Activated CD8-positive, alpha-beta memory T cell treated with anti-CD3 and anti-CD28 coated beads, Interleukin-2, amount 10 ng/mL, durations not matched to agents 7 days and 5 days (primary cell): ENCODE measurements at places on chromosomes 4 and X.

- DNase-seq = no peak
Measured at GRCh38 chr4:183264614-183265013, 55.5 kb downstream of the CLDN22 start.

DNA sequence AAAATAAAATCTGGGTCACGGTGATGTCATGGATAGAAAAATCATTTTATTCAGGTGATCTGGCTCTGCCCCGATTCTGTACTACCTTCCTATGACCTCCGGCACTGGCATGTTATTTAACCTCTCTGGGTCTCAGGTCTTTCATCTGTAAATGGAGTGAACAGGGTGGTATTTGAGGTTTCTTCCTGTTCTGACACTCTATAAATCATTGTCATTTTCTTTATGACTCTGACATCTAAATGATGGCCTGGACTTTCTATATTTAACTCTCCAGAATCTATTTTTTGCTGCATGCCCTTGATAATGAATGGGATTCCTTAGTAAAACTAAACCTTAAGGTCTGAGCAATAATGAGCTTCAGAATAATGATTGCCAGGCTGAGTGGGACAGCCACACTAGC lies 422.0 kb upstream of the CNKSR2 start:
- no peak for DNase-seq

- no peak for DNase-seq
Measured at GRCh38 chr4:189279188-189279587, 661.5 kb upstream of the FRG1 start.

DNA sequence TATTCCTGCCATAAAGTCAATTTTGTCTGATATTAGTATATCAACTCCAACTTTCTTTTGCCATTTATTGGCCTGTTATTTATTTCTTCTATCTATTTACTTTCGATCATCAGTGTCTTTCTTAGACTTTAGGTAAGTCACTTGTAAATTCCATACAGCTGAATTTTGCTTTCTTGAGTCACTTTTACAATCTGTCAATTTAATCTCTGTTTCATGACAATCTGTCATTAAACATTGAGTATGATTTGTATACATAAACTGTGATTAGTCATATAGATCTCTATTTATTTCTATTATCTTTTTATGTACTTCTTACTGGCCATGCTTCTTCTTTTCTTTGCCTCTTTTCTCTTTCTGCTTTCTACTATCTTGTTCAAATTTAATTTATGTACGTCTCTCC lies 160.1 kb downstream of the TMA16 start:
- no peak for DNase-seq

- DNase-seq = no peak
Measured at GRCh38 chrX:42531441-42531840, 246.5 kb downstream of the PPP1R2C start.

GRCh38 chrX:47204970-47205369 lies 11.3 kb downstream of the UBA1 start:
- DNase-seq = no peak
